Osteoblast (primary cell): ENCODE measurements at places on chromosomes 16 and 17. TPM values are rescaled to one million over a fixed set of nuclear protein-coding genes. Genes with fewer than 3 reads are reported as not detected.

GRCh38 chr17:48530887-48531272 lies at the start of gene HOXB1:
Gene HOXB1 (minus strand): TSS chr17:48531011. CDS start chr17:48530904, 107 bp downstream.
- no peak within 1 kb of the TSS for H3K4me3 ChIP-seq
- no peaks in the 10 kb centered on the region for H3K36me3 ChIP-seq
- no peaks in the 10 kb centered on the region for H3K4me1 ChIP-seq
- no peak within 1 kb of the TSS for H3K27ac ChIP-seq
- DNase-seq: no peak

The MED13 gene
- total RNA-seq: 68.8 and 81.0 TPM in 2 replicates

DNA sequence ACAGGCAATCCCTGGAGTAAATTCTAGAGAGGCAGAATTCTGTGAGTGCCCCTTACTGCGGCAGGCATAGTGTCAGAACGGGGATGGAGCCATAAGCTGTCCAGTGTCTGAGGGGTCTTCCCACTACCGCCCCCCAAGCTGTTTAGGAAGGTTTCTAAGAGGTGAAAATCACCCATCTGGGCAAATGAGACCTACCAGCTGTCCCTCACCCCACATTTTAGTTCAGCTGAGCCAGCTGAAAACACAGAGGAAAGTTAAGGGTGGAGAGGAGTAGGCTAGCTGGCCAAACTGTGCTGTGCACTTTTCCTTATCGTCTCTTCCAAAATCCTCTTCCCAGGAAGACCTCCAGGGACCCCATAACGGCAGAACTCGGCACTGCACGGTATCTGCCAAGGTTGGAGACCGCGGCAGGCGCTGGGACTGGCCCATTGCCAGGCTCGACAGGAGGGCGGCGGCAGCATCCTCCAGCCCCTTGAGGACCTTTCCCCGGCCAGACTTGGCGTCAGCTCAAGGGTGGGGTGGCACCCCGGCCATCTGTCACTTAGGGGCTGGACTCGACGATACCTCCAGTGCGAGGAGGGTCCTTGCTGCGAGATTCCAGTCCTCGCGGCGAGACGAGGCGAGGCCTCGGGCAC lies 955 bp downstream of the ACLY start:
- peaks cover 16% of the 10 kb centered on the region for H3K36me3 ChIP-seq
- H3K27me3 ChIP-seq: no peaks in the 10 kb centered on the region
- H3K4me1 ChIP-seq: peaks cover 49% of the 10 kb centered on the region
- H3K27ac ChIP-seq: peak overlapping the region; percentile 81

DNA sequence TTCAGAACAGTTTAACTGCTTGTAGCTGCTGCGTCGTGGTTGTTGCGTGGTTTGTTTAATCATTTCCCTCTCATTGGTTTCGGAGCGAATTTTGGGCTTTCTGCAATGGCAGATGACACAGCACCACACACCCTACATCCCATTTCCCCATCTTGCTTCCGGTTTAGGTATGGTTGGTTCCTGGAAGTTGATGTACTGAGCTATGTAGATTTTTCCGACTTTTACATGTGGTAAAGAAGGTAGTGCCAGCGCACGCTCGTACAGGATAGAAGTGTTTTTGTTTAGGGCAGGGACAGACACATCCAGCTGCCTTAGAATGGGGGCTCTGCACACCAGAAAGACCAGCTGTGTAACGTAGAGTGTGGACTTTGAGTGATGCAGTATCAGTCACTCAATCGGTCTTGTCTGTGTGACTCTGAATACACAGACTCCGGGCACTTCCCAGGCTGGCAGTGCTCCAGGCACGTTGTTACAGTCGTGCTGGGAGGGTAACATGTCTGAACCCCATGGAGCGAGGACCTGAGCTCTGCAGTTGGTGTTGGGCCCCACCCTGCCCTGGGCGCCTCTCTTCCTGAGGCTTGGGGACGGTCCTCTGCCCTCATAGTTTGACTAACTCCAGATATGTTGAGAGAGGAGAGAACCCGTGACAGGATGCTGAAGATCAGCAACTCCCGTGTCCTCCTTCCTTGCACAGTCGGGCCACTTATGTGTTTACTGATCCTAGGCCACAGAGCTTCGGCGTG lies 172.0 kb upstream of the CHMP6 start:
- H3K4me3 ChIP-seq: no peak overlapping the region
- H3K36me3 ChIP-seq: peaks cover 15% of the 10 kb centered on the region
- DNase-seq: no peak
- no peak overlapping the region for H3K27ac ChIP-seq

The TBC1D26 gene
- under 0.01 TPM in 1 of 2 replicates, not detected in the other for total RNA-seq

DNA sequence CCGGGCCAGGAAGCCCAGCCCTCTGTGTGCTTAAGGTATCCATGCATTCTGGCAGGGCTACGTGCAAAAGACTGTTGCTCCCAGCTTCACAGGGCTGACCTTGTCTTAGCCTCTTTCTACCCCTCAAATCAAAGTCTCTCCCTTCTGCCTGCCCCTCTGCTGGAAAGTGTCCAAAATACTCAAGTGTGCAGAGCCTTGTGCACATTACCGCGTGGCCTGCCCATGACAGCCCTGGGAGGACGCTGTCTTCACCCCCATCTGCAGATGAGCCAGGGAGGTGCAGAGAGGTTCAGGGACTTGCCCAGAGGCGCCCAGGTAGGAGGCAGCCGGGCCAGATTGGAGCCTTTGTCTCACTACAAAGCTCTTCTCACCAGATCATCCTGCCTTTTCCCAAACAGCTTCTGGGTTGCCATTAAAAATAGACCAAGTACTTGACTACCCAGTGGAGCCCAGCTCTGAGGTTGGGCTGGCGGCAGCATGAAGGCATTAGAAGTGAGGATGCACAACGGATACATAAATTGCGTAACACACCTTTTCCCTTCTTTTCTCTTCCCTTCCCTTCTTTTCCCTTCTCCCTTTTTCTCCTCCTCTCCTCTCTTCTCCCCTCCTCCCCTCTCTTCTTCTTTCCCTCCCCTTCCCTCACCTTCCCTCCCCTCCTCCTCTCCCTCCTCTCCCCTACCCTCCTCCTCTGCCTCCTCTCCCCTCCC lies 3.5 kb downstream of the CACNG4 start:
- H3K4me3 ChIP-seq: no peak overlapping the region
- no peaks in the 10 kb centered on the region for H3K4me1 ChIP-seq
- H3K27ac ChIP-seq: no peak overlapping the region
- H3K27me3 ChIP-seq: peaks cover 74% of the 10 kb centered on the region
- H3K36me3 ChIP-seq: no peaks in the 10 kb centered on the region

DNA sequence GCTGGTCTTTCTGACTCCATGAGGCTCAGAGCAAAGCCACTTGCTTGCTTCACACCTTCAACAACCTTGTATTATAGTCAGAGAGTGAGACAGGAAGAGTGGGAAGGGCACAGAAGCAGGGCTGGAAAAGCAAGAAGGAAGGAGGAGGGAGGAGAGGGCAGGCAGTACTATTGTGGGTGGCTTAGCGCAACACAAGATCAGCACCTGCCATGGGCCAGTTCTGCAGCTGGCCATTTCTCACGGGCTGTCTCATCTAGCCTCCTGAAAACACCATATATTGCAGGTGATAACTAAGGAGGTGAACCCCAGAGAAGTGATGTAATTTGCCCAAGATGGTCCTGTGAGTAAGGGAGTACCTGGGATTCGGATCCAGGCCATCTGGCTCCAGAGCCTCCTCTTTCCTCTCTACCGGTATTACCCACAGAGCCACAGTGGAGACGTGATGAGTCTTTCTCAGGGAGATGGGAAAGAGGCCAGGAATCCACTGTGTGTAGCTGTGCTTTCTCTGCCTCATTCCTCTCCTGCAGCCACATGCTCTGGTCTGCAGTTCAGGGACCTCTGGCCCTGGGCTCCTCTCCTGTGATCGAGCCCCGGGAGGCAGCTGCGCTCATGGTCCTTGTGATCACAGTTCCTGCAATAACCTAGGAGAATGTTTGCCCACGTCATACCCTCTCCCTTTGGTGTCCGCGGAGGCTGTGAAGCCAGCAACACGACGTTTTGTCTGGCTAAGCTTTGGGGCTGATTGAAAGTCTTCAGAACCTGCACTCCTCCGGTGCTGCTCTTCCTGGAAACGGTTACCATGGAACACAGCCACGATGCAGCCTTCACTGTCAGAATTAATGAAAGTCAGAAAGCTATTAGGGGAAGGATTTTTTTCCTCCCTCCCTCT lies 178.1 kb upstream of the CCL2 start:
- H3K4me1 ChIP-seq: no peaks in the 10 kb centered on the region
- H3K36me3 ChIP-seq: no peaks in the 10 kb centered on the region
- H3K4me3 ChIP-seq: no peak overlapping the region
- DNase-seq: no peak

The EMP2 gene
- total RNA-seq: 31.8 and 35.4 TPM in 2 replicates

- no peaks in the 10 kb centered on the region for H3K4me1 ChIP-seq
- no peaks in the 10 kb centered on the region for H3K36me3 ChIP-seq
- no peaks in the 10 kb centered on the region for H3K27me3 ChIP-seq
- no peak for DNase-seq
- H3K4me3 ChIP-seq: no peak overlapping the region
Measured at GRCh38 chr17:61635913-61636432, 45.0 kb upstream of the NACA2 start.

DNA sequence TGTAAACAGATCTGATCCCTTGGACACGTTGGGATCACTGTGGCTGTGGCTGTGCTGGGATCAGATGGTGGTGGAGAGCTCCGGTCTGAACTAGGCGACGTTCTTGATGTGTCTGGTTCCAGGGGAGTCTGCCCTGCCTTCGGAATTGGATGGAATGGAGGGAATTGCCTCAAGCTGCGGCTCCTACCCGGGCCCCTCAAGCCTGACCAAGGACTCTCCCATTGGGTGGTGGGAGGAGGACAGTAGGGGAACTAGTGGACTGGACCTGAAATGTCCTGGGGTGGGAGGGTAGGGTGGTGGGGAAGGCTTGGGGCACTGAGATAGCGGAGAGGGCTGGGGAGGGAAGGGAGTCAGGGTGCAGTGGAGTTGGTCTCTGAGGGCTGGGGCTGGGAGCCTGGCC lies 3.2 kb upstream of the UBALD1 start:
- H3K4me1 ChIP-seq: peaks cover 24% of the 10 kb centered on the region
- H3K36me3 ChIP-seq: no peaks in the 10 kb centered on the region
- no peak overlapping the region for H3K4me3 ChIP-seq
- H3K27ac ChIP-seq: no peak overlapping the region

- H3K4me3 ChIP-seq: no peak overlapping the region
- H3K4me1 ChIP-seq: no peaks in the 10 kb centered on the region
- H3K36me3 ChIP-seq: no peaks in the 10 kb centered on the region
- H3K27me3 ChIP-seq: peaks cover 52% of the 10 kb centered on the region
- H3K27ac ChIP-seq: no peak overlapping the region
Measured at GRCh38 chr16:2792940-2793339, 5.3 kb upstream of the PRSS41 start.

The ZNF764 gene
- 5.3 and 7.6 TPM in 2 replicates for total RNA-seq

- H3K27ac ChIP-seq: no peak overlapping the region
- peaks cover 41% of the 10 kb centered on the region for H3K36me3 ChIP-seq
- no peak overlapping the region for H3K4me3 ChIP-seq
- DNase-seq: peak; percentile 51
Measured at GRCh38 chr17:29576214-29577000, 7.9 kb downstream of the TP53I13 start.

The SLC12A3 gene
- total RNA-seq: not detected in 2 replicates
